ENCODE measurements at places on chromosomes 2 and 18.
A peak's percentile ranks its signal among the peaks of the same experiment; 100 is the strongest.

- no peak for DNase-seq
These were observed 93.6 kb downstream of the DNER start for GRCh38 chr2:229620759-229621158.

GRCh38 chr2:241767464-241768250 lies 9.0 kb upstream of the GAL3ST2 start:
- no peak for DNase-seq

- DNase-seq, result no peak
These were observed 62.3 kb upstream of the MAP4K3 start for GRCh38 chr2:39499336-39499735.

DNA sequence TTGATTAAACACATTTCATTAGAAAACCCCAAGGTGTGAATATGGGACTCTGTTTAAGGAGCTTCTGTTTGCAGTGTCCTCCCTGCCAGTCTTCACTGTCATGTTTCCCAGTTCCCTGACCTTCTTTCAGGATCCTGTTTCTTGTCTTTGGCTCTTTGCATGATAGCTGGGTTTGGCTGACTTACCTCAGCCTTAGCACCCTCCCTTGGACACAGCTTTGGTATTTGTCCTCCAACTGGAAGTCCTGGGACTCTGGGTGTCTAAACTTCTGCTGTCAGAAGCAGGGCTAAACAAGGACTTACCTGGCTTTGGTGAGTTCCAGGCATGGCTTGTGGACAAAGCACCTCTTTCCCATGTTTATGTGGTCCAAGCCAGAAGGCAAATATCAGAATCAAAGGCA lies 11.2 kb upstream of the PAIP2B start:
- DNase-seq, result no peak

- DNase-seq, result no peak
These were observed 45.4 kb upstream of the LRATD1 start for GRCh38 chr2:14587119-14587518.

DNA sequence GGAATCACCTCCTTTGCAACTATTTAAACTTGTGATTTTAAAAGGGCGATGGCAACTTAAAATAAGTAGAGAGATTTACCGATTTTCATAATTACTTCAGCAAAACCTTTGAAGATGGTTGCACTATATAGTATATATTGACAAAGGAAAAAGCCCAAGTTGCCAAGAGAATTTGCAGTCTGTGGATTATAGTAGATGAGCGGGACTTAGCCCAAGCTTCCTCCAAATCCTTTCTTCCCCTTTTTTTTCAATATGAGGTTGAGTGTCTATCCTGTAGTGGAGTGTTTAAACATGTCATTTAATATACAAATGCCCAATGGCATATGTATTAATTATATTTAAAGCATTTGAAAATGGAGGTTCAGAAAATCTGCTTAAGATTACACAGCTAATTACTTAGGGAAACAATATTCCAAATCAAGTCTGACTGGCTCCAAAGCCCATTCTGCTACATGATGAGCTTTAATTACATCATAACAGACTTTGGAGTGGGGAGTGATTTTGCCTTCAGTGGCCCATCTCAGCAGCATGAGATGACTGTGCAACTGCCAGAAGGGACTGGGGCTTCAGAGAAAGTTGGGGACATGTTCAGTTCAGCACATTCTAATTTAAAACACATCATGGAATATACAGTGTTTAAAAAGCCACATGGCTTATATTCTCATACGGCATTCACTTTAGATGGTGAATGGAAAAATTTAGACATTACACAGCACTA lies 73.2 kb downstream of the COL3A1 start:
- DNase-seq, result no peak

GRCh38 chr18:79496978-79497637 lies 101.4 kb downstream of the NFATC1 start:
- peak; percentile 86 for DNase-seq

DNA sequence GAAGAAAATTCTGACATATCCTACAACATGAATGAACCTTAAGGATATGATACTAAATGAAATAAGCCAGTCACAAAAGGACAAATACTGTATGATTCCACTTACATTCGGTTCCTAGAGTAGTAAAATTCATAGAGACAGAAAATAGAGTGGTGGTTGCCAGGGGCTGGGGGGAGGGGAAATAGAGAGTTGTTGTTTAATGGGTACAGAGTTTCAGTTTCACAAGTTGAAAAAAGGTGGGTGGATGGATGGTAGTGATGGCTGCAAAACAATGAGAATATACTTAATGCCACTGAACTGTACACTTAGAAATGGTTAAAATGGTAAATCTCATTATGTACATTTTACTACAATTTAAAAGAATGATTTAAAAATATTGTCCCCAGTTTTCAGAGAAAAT lies 53.3 kb upstream of the NFU1 start:
- no peak for DNase-seq

Data from fibroblast of villous mesenchyme (primary cell).